ENCODE measurements at places on chromosomes 2 and 18.

DNA sequence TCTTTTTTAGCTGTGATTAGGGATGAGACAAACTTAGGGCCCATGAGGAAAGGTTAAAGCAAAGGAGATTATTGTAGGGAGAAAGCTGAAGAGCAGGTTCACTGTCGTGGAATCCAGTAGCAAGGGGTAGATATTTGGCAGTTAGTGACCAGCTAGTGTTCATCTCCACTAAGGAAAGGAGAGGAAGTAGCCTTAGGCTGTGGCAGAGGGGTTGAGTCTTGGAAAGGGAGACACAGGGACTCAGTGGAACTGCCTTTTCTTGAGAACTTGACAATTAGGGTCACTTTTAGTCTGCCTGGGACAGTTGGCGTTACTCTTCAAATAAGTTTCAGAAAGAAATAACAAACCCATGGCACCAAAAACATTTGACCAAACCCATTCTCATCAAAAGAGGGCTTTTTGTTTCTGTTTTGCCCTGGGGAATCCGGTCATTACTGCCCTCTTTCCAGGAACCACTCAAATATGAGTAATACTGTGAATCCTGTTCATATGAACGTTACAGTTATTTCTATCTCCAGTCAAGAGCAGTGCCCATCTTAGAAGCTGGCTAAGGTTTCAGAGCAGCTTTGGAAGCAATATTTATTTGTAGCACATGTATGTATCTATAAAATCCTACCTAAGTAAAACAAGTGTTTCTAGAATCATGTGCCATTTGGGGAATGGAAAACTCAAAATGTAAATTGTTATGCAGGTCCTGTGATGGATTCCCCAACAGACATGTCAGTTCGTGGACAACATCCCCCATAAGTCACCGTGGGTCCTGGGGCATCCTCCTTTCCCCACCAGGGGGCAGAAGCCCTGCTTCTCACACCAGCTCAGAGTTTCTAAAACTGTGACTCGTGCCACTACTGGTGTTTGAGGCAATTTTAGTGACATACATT is 77.3 kb upstream of the PHLPP1 start:
- DNase-seq, result peak; percentile 83

DNA sequence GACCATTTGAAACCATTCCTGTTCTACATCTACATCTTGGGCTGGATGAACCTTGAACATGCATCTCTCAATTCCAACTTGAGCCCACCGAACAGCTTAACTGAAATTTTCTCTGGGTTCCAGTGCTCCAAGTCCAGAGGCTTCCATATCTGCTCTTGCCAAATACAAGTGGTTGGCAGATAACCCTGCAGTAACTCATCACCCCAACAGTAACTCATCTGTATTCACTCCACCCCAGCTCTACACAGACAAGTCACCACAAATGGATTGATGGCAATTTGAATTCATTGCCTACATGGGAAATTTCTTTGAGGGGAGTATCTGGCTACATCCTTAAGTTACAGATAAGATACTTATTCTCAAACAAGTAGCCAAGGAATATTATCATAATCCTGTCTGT is 502.4 kb upstream of the TNP1 start:
- DNase-seq, result no peak

DNA sequence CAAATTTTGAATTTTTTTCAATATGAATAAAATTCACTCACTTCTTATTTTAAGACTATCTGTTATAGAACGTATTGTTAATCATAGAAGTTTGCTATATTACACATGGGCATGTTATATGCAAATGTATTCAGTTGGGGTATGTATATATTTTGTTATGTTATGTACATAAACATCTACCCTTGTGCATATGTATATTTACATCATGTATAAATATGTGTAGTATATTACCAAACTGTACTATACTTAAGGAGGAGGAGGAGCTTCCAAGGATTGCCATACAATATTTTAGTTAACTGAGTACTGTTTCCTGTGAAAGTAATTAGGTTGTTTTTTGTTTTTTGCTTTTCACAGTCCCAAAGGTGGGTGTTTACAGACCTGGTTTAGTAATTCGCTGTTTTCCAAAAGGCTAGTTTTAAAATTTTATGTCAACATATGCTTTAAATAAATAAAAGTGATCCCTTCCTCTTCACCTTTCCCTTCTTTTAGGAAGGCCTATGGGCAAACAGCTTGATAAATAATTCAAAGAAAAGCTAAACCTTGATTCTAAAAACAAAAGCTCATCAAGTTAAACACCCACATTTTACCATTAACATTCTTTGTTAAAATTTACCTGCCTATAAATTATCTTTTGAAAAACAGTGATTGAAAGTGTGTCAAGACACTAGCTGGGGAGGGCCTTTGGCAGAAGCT is 12.9 kb upstream of the POU3F3 start:
- DNase-seq, result no peak

DNA sequence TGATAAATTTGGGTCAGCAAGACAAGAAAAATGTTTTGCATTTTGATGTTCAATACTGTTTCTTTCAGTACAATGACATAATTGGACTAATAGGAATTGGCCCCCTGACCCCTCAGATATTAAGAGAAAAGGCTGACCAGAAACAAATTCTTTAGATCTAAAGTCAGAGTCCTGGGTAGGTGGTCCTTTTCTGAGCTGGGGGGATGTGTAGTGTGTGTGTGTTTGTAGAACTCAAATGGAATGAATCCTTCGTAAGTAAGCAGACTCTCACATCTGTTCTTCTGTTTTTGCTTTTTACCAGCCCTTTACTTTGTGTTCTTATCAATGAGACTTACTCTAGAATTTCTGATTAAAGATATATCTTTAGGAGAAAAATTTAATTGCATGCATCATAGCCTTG is 327.7 kb downstream of the TGIF1 start:
- DNase-seq, result no peak

GRCh38 chr2:123209202-123209601 is 815.9 kb upstream of the CNTNAP5 start:
- DNase-seq, result no peak

- peak; percentile 62 for DNase-seq
Measured at GRCh38 chr2:215811003-215811402, 202.3 kb downstream of the MREG start.

GRCh38 chr18:1014509-1014908 is 109.8 kb downstream of the ADCYAP1 start:
- DNase-seq, result no peak

- peak; percentile 69 for DNase-seq
Measured at GRCh38 chr18:57052173-57052572, 94.7 kb upstream of the BOD1L2 start.

DNA sequence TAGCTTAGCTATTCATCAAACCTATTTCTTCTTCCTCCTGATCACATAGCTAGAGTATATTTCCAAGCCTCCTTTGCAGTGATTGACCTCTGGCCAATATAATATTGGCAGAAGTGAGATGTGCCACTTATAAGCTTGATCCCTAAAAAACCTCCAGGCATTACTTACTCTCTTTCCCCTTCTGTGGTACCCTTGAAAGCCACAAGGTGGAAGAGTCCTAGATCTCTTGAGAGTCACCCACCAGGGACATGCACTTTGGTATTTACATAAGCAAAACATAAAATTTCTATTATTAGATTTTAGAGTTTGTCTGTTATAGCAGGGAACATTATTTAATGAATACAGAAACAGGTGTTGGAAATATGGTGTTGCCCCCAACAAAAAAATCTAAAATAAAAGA is 112.0 kb downstream of the EXOC6B start:
- DNase-seq, result peak; percentile 46

GRCh38 chr2:112642966-112643365 is 2.8 kb upstream of the SLC20A1 start:
- DNase-seq, result no peak

GRCh38 chr2:160581448-160581847 is 87.8 kb upstream of the RBMS1 start:
- DNase-seq, result peak; percentile 60

GRCh38 chr2:218920504-218920903 is 39.0 kb upstream of the CDK5R2 start:
- no peak for DNase-seq
